ENCODE measurements at places on chromosomes 6 and 20.

DNA sequence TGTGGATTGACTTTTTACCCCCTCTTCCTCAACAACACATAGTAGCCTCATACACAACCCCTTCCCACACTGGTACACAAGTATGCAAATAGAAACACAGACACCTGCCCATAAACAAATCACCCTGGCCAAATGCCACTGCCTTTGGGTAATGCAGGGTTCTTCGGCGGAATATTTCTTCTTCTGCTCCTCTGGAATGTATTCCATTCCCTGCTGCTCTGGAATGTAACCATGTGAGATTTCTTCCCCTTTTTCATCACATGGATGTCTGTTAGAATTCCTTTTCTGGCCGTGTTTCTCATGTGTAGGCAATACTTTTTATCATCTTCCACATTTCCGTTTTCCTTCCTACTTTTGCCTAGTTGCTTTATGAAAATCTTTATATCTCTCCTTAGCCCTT lies 76.1 kb upstream of the TPD52L1 start:
- no peak for DNase-seq

GRCh38 chr20:57582432-57583288 lies 21.8 kb downstream of the PCK1 start:
- DNase-seq = no peak

- no peak for DNase-seq
These were observed 41.8 kb downstream of the RPRD1B start for GRCh38 chr20:38075161-38075998.

DNA sequence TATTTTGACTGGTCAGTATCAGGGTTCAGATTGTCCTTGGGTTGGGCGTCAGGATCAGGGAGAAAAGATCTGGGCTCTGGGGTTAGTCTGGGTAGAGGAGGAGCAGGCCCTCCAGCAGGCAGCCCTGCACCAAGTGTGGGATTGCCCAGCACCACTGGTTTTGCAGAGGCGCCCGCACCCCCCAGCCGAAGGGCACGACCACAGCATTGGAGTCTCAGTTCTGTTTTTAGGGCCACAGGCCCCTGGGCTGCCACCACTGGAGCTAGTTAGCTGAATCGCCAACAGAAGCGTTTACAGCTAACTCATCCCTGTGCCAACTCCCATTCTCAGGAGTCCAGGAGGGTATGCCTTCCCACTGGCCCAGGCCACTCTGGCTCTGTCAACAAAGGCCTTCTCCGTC lies 84.2 kb downstream of the TCP11 start:
- no peak for DNase-seq

DNA sequence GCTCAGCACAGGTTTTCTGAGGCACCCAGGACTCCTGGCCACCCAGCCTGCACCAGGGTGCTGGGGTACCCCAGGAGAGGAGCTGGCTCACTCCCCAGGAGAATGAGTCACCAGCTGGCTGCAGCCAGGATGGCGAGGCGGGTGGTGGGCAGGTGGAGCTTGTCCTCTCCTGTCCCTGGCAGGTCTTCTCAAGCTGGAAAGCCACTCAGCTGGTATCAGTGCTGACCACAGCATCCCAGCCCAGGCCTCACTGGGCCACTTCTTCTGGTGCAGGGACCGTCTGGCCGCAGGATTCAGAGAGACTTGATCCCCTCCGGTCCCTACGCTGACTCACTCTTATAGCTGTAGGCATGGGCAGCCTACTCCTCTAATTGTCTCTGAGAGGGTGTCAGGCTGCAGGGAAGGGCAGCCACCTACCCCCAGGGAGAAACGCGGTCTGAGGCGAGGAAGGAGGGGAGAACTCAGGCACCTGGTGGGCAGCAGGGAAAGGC lies 22.2 kb downstream of the TFEB start:
- DNase-seq = no peak

GRCh38 chr20:48771542-48771941 lies 56.3 kb downstream of the PREX1 start:
- no peak for DNase-seq

DNA sequence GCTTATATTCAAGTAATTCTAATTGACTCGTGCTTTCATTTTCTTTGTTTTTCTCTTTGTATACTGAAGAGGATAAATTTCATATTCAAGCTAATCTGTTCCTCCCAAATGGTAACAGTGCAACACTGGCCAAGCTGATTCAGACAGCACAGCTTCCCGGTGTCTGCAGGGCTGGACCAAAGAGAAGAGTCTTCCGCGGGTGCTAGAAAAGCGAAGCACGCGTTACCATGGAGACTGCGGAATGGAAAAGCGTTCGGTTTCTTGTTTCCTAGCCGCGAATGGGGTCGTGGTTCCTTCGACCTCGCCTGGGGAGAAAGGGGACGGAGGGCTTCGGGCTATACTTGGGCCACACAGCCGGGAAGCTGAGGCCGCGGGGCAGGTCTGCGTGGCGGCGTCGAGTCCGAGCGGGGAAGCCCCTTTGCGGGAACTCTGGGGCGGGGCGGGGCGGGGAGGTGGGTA lies 6.2 kb upstream of the ZNF311 start:
- DNase-seq = peak; percentile 26

- DNase-seq = no peak
These were observed 118.5 kb upstream of the MMS22L start for GRCh38 chr6:97401533-97401932.

GRCh38 chr6:121614115-121614514 lies 178.7 kb downstream of the GJA1 start:
- DNase-seq = no peak

DNA sequence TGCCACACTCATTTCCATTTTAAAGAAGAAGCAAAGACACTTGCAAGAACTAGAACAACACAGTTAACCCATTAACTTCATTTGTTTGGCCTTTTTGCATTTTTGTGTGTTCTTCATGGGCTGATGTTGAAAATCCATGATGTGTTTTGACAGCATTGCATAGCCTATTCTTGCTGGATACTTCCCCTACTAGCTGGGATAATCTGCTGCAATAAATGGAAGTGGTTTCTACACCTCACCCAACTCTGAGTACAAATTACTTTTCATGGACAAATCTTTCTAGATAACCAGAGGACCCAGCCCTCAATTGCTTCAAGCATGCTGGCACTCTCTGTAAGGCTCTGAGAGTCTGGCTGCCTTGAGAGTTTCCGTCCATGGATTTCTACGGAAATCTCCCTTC lies 26.5 kb downstream of the CST9L start:
- DNase-seq = no peak

- no peak for DNase-seq
These were observed 62.4 kb upstream of the QKI start for GRCh38 chr6:163352011-163352685.

DNA sequence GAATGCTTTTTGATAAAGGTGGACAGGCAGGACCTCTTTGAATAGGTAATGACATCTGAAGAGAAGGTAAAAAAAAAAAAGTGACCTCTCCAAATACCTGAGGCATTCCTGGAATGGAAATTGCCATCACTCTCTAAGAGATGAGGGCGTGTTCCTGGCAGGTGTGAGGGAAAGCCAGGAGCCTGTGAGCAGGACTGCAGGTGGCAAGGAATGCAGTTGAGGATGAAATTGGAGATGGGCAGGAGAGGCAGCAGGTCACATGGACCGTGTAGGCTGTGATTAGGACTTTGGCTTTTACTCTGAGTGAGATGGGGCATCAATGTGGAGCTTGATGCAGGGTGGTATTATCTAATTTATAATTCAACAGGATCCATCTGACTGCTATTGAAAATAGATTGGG lies 227.4 kb downstream of the LRFN2 start:
- DNase-seq = no peak

- DNase-seq = no peak
These were observed 11.5 kb upstream of the MEP1A start for GRCh38 chr6:46781478-46782378.

- no peak for DNase-seq
These were observed 203.5 kb upstream of the TSHZ2 start for GRCh38 chr20:52768694-52769093.

DNA sequence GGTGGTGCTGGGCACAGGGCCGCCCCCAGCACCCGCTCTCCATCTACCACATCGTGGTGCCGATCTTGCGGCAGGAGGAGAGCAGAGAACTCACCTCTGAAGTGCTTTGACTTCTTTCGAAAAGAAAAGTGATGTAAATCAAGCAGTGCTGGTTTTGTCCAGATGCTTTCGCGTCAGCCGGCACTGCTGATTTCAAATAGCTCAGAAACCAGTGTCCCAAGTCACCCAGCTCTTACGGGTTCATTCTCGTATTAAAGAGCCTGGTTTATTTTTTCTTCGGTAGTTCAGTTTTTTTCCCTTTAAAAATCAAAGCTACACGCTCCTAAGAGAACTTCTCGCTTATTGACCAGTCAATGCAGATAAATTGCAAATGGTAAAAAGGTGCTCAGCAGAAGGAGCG lies 32.1 kb downstream of the MYT1 start:
- no peak for DNase-seq

DNA sequence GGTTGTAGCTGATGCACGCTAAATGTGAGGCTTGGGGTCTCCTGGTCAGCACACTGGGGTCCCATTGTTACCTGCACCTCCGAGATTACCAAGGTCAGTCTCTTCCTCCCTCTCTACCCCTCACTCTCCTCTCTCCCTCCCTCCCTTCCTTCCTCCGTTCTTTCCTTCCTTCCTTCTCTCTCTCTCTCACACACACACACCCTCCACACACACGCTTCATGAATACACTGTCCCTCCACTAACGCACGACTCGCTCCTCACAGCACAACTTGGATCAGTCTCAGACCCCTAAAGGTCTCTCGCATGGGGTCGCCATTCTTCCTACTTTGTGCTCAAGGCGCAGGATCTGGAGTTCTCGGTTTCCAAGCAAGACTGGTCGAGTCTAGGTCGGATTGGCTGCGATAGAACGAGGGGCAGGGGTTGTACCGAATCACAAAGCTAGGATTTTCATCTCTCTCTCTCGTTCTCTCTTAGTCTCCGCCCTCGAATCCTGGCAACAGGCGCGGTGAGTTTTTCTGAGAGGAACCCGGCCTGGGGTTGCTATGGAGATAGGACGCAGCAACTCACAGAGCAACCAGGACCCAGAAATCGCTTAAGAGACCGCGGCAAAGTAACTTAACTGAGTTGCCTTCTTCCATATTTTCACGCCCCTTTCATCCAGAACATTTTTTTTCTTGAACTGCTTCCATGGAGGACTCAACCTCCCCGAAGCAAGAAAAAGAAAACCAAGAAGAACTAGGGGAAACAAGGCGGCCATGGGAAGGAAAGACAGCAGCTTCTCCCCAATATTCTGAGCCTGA lies at the start of gene RSPH4A:
Gene RSPH4A, plus strand, starts transcription at position 543 of the 800 bp plus-strand sequence. Its CDS starts 145 bp downstream, at position 688.
- peak; percentile 37 for DNase-seq

DNA sequence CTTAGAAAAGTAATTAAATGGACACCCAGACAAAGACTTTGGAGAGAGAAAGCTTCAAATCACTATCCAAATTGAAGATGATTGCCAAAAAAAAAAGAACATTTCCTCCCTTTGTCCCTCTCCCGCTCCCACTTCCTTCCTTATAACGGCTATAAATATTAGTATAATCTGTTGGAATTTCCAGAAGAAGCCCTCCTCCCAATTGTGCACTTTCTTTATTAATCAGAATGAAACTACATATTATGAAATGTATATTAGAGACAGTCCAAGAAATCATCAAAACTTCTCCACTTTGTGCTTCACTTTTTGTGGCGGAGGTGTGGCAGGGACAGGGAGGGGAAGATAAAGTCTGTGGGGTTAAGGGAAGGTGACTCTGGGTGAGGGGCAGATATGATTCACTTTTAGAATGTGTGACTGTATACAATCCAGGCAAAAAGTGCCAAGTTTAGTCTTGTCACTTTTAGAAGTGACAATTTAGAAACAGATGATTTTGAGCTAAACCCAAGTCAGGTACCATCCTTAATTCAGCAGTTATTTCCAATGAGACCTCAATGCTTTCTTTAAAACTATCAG lies 195.0 kb upstream of the MARCKS start:
- DNase-seq = no peak

- DNase-seq = no peak
These were observed 33.3 kb upstream of the THEMIS start for GRCh38 chr6:127933852-127934840.

DNA sequence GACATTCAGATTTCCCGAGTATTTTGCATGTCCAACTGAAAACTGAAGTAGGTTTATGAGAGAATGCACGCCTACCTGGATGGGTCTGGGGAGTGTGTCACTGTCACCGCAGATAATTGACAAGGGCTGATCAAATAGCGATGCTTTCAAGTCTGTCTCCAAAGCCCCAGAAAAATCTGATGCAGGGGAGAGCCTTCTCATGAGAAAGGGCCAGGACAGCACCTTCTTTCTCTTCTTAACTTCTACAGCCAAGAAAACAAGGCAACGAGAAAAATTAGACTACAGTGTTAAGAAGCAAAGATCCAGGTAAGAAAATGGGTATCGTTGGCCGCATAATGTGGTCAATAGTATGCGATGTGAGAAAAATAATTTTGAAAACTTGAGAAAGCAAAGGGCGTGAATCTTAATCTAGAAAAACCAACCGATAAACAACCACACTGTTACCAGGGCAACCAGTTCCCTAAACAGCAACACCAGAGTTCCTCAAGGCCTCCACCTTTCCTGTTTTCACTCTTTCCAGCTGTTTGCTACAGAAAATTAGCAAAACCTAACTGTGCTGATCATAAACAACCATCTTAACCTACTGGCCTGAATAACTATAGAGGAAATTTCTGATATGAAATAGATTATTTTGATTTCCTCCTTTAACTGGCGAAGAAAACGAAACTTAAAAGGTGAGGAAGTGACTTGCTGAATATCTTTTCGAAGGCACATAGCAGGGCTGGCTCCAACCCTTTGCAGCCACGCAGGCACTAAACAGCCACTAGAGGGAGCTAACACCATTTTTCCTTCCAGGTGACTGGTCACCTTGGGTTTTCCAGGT lies 2.6 kb downstream of the TAGAP start:
- DNase-seq = peak; percentile 61
